ENCODE measurements at places on chromosomes 4 and X. TPM values are rescaled to one million over a fixed set of nuclear protein-coding genes. Genes with fewer than 3 reads are reported as not detected.

Gene LNX1
- 13.5 TPM for total RNA-seq

Gene HHIP
- total RNA-seq: 61.1 TPM

Gene LPAR4
- not detected for total RNA-seq

Gene ADGRG2
- total RNA-seq: under 0.01 TPM

Gene EMCN
- total RNA-seq: 82.2 TPM
